Tracheal epithelial cell (primary cell): ENCODE measurements at places on chromosomes 16 and 17. TPM values are rescaled to one million over a fixed set of nuclear protein-coding genes. Genes with fewer than 3 reads are reported as not detected.

TUBG1 gene
- total RNA-seq: 15.6 and 31.1 TPM in 2 replicates

HOXB9 gene
- 2.9 TPM in 1 of 2 replicates, not detected in the other for total RNA-seq

GPRC5B gene
- 0.21 and 1.2 TPM in 2 replicates for total RNA-seq

NLRC3 gene
- not detected in 2 replicates for total RNA-seq

TPSG1 gene
- total RNA-seq: not detected in 2 replicates
